ENCODE measurements at places on chromosomes 7 and 10. TPM values are rescaled to one million over a fixed set of nuclear protein-coding genes. Genes with fewer than 3 reads are reported as not detected.

The IKZF1 gene
- total RNA-seq: 2.4 TPM

The CDC14C gene
- 0.05 TPM for total RNA-seq

The CCDC172 gene
- not detected for total RNA-seq

The TMEM248 gene
- 82.5 TPM for total RNA-seq

The TLX1 gene
- total RNA-seq: not detected

- peak; percentile 21 for DNase-seq
Measured at GRCh38 chr10:33550811-33551210, 216.3 kb upstream of the NRP1 start.

DNA sequence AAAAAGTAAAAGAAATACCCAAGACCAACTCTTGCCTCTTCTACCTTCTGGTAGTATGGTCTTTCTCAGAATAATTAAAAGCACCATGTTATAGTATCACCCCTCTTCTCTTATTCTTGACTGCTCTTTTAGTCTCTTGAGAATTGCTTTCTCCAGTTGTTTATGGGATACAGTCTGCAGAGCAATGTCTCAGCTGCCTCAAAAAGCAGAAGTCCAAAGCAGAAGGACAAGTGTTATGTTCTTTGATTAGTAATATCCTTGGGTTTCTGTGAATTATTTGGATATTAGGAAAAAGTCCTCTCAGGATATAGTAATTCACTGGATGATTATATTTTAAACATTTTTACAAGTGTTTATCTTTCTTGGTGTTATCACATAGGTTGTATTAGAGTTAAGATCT, 7.4 kb downstream of the TAS2R41 start:
- DNase-seq: no peak

DNA sequence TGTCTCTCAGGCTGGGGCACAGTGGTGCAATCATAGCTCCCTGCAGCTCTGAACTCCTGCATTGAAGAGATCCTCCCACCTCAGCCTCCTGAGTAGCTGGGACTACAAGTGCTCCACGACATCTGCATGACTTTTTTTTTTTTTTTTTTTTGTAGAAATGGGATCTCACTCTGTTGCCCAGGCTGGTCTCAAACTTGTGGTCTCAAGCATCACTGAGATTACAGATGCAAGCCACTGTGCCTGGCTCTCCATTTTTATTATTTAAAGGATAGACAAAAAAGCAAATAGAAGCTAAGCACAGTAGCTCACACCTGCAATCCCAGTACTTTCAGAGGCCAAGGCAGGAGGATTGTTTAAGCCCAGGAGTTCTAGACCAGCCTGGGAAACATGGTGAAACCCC, 13.0 kb upstream of the KCTD7 start:
- no peak for DNase-seq

- no peak for DNase-seq
Measured at GRCh38 chr7:93165447-93165846, 17.3 kb upstream of the SAMD9L start.

DNA sequence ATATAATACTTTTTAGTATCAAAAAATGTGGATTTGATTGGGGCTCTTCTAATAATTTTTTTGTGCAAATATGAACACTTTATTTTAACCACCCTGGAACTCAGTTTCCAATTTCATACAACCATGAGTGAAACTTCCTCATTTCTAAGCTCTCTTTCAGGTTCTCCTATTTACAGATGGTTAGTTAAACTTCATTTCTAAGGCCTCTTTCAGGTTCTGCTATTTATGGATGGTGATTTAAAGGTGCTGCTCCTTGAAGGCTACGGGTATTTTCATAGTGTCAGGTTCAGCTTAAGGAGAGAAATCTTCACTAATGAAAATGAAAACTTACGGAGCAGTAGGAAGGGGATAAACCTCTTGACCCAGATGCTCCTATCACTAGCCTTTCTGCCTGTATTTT, 568.3 kb downstream of the KIF20B start:
- DNase-seq: no peak

- DNase-seq: no peak
Measured at GRCh38 chr7:43619213-43620012, 36.5 kb downstream of the STK17A start.

DNA sequence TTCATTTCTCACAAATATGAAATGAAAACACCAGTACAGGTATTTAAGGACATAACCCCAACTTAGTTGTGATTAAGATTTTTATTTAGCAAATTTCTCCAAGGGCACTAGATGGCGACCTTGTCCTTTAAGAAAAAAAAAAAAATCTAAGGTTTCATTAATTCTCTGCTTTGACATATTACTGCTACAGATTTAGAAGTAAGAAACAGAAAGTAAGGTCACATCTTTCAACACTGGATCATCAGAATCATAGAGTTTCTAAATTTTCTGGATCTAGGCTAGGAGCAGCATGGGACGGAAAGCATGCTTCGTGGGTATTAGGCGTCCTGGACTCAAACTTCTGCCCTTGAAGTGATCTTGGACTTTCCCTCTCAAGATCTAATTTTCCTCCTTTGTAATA, 85.5 kb upstream of the PRKG1 start:
- DNase-seq: peak; percentile 34

GRCh38 chr7:101940830-101941229, 123.4 kb downstream of the CUX1 start:
- peak; percentile 18 for DNase-seq

DNA sequence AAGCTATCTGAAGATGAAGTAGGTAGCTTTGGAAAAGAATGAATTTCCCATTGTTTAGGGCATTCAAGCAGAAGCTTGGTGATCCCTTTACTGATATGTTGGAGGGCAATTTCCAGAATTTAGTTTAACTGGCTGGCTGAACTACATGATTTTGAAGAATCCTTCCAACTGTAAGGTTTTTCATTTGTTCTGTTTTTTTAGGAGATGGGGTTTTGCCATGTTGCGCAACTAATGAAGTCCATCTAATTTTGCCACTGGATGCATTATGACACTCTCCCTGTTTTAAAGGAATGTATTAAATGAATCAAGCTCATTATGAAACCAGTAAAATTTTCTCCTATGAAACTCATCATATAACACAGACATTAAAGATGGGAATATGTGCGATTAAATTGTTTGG, 6.1 kb upstream of the DDX50 start:
- no peak for DNase-seq

DNA sequence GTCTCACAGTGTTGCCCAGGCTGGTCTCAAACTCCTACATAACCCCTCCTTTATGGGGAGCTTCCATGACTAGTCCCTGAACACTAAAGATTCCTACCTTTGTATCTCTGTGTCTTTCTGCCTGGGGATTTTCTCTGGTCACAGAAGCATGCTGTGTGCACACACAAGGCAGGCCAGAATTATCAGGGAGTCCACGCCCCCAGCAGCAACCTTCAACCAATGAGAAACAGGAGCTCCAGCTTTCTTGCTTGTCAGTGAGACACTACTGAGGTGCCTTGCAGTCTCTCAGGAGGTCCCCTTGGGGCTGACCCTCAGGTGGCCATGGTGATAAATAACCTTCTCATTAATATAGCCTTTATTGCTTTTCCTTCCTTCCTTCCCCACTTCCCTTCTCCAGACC, 45.1 kb upstream of the AUTS2 start:
- DNase-seq: no peak

DNA sequence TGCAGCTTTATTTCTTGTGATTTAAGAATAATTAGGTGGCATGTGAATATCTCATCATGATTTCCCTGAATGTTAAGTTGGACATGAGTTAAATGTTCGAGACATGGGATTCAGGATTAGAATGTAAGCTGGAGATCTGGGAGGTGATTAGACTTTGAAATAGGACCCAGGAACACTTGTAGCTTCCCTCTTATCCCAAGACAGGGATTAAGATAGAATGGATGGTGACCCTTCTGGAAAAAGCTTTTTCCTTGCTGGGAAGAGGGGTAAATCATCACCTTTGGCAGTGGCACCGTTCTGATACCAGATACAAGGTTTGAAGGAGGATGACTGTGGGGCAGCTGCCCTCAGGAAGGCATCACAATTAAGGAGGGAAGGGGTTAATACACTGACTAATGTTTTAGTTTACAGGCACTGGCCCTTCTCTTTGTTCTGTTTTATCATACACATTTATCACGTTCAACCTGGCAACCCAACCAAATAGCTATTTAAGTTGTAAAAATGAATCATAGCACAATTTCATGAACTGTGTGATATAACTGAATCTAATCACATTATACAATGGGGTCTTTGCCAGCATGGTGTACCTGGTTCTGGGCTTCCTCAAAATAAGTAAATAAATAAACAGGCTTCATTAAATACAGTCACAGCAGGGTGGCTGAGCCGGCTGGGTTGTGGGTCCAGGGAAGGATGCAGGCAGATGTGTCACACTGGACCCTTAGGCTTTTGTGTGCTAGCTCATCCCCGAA, 212.7 kb downstream of the LRMDA start:
- no peak for DNase-seq

- DNase-seq: no peak
Measured at GRCh38 chr10:70678757-70679489, 6.6 kb downstream of the ADAMTS14 start.

DNA sequence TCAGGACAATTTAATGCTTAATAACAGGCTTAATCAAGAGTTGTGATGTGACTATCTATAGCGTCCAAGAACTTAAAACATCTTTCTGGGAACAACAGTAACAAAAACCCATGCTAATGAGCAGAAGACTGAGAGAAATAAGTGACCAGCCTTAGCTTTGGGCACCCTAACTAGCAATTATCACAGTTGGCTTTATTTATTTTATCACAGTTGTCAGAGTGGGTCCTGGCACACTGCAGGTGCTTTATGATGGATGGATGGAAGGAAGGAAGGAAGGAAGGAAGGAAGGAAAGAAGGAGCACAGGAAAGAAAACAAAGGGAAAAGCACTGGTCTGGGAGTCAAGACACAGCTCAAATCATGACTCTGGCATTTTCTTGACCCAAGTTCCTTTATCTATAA, 181.1 kb downstream of the SKAP2 start:
- no peak for DNase-seq

DNA sequence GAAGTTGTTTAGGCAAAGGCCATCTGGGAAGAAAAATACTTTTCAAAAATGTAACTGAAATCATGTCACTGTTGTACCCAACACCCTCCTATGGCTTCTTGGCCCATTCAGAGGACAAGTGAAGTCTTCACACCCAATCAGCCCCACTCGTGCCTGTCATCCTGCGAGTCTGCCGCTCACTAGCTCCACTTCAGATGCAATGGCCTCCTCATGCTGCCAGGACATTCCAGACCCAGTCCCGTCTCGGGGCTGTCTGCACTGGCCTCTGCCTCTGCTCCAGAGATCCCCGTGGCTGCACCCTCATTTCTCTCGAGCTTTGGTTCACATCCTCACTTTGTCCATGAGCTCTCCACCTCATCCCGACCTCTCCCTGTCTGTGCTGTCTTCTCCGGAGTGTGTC, 227.1 kb downstream of the KCNMA1 start:
- DNase-seq: no peak

- DNase-seq: no peak
Measured at GRCh38 chr7:144546782-144547181, 143.3 kb upstream of the NOBOX start.

GRCh38 chr7:84847790-84848189, 339.1 kb downstream of the SEMA3D start:
- DNase-seq: no peak

DNA sequence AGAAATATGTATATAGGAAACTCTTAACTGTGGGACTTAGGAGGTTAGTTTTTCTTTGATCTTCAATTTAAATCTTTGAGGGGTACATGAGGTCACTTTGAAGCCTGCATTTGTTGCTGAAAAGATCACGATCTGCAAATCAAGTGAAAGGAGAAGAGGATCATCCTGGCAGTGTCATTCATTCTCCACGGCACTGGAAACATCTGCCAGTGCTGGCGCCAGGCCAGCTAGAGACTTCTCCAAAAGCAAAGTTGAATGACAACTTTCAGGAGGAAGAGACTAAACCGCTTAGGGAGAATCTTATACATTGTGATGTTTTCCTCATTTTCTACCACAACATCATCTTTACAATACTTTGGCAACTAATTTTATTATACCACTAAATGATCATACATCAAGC, 42.5 kb downstream of the MRC1 start:
- no peak for DNase-seq

GRCh38 chr10:93334181-93334580, 148.0 kb downstream of the MYOF start:
- no peak for DNase-seq

GRCh38 chr7:106313456-106313901, 28.7 kb upstream of the NAMPT start:
- DNase-seq: peak; percentile 86

GRCh38 chr10:111705021-111705420, 478.5 kb downstream of the GPAM start:
- DNase-seq: no peak

Measured in renal cortical epithelial cell (primary cell).